Stimulated activated CD8-positive, alpha-beta memory T cell treated with anti-CD3 and anti-CD28 coated beads, Interleukin-15, amount 100 ng/mL, for 24 hours (primary cell): ENCODE measurements at places on chromosomes 2 and 18.
A peak's percentile ranks its signal among the peaks of the same experiment; 100 is the strongest.

GRCh38 chr2:102126660-102127059, 15.9 kb upstream of the IL1R1 start:
- DNase-seq = no peak

- DNase-seq = no peak
Measured at GRCh38 chr2:238338710-238339394, 18.5 kb downstream of the TRAF3IP1 start.

DNA sequence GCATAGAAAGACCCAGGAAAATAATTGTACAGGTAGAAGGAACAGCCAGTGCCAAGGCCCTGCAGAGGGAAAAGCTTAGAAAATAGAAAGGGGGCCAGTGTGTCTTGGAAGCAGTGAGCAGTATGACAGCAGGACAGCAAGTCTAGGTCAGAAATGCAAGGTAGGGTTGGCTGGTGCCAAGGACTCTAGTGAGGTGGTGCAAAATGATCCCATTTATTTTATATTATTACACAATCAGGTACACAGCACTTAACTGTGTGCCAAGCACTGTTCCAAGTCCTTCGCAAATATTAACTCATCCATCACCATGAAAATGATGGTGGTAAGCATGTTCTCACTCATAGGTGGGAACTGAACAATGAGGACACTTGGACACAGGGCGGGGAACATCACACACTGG, 100.0 kb downstream of the AQP4 start:
- no peak for DNase-seq

- no peak for DNase-seq
Measured at GRCh38 chr2:162044586-162044985, 29.4 kb downstream of the DPP4 start.

GRCh38 chr2:214747992-214748391, 61.5 kb downstream of the BARD1 start:
- DNase-seq = no peak

DNA sequence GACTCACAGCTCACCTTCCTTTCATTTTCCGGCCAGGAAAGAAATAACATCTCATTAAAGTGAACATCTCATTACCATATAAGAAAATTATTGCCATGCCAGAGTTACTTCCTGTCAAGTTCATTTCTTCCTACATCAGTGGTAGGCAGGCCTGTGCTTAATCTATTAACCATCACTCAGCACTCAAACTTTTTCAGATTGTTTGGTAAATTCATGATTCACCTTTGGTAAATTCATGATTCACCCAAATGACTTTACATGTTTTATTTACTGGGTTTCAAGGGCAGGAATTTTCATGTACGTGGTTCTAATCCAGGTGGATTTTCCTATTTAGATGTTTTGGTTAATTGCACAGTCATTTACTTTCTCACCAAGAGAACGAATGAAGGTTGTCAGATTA, 116.5 kb downstream of the CSRNP3 start:
- DNase-seq = no peak

GRCh38 chr2:118784860-118785259, 62.6 kb downstream of the EN1 start:
- no peak for DNase-seq

DNA sequence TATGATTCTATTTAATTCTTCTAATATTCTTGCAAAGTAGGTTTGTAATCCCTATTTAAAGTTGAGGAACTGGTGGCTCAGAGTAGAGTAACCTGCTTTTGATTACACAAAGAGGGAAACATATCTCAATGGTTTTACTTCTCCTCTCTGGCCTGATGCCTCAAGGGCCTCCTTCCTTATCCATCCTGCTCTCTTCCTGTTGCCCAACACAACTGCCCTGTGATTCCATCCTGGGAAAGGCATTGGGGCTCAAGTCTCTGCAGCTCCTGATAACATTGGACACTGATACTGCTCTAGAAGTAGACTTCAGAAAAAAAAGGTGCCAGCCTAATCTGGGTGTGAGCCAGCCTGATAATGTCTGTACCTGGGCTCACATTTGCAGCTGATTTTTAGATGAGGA, 75.8 kb downstream of the RDH14 start:
- DNase-seq = no peak

- no peak for DNase-seq
Measured at GRCh38 chr2:210128961-210129360, 42.2 kb downstream of the KANSL1L start.

GRCh38 chr2:197327472-197328098, 17.0 kb upstream of the ANKRD44 start:
- DNase-seq = no peak

- no peak for DNase-seq
Measured at GRCh38 chr2:200209030-200209429, 97.5 kb upstream of the SPATS2L start.

DNA sequence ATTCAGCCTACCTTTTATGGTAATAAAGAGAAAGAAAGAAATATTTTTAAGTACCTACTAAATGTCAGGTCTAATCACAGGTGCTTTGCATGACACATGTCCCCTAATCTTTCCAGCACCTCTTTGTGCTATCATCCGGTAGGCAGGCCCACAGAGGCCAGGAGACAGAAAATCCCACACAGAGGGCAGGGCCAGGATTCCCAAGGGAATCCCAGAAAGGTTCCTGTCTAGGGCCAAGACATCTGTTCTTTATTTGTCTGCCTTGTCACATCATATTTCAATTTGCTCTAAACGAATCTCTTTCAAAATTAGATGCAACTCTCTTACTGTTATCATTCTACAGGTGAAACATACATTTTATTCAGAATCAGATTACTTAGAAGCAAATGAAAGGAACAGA, 676.1 kb upstream of the GYPC start:
- no peak for DNase-seq

GRCh38 chr2:129849559-129850160, 129.8 kb upstream of the RAB6C start:
- DNase-seq = no peak

DNA sequence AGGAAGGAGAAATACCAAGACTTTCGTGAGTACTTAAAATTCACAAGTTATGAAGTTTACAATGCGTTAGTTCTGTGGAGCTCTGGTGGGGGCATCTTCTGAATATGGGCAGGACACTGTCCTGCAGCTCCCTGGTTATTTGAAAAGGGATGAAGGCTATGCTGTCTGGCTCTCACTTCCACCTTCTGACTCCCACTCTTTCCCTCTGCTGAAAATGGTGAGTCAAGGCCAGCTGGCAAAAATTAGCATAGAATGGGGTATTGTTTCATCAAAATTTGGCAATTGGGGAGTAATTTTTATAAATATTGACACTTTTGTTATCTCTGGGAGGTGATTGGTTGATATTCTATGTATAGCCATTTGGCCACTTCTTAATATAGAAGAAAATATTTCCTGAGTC, 177.4 kb downstream of the PARD3B start:
- DNase-seq = no peak

GRCh38 chr2:46329803-46330775, 32.9 kb downstream of the EPAS1 start:
- DNase-seq = no peak

DNA sequence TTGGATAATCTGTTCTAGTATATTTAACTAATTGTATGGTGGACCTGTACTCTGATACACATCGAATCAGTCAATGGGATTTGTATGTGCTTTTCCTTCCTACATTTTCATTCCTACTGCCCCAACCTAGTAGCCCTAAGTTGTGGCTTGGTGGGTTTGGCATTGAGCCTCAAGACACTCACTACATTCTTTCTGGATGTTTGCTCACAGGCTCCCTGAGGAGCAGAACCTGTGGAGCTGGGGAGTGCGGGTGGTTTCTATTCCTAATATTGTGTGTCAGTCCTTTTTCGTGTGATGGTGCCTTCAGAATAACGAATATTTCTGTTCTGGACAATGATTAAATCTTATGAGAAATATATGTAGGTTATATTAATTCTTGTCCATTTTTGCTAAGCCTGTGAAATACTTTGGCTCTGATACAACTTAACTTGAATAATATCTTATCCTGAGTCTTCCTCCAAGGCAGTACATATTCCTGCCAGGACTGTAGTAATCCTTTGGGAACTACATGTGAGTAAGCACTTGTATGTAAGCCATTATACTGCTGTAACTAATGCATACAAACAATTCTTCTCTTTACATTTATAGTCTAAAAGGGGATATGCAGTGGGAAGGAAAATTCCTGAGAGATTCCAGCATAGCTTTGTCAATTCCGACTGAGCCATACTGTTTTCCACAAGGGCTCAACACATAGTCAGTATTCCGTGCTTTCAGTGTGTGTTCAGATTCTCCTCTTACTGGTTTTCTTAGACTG, 150.6 kb downstream of the AGPS start:
- DNase-seq = no peak

DNA sequence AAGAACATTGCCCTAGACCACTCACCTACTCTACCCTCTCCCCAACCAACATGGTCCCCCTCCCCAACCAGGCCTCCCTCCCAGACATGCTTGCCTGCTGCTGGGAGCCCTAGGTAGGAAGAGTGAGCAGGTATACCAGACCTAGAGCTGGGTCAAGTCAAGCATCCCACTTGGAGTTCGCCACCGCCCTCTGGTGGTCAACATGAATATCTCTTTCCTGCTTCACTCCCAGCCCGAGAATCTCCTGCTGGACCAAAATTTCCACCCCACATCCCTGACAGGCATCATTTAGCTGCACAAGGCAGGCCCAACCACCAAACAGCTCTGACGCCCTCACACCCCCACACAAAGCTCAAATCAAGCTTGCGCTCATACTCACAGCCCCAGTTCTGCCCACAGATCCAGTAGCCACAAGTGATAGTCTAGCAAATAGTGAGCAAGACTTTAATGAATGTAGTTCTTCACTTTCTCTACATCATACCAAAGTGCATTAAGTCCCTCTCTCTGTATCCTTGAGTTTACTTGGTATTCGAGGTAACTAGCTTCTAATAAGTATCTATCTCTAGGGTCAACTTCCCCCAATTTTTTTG, 116.0 kb downstream of the TNS1 start:
- DNase-seq = peak; percentile 33

DNA sequence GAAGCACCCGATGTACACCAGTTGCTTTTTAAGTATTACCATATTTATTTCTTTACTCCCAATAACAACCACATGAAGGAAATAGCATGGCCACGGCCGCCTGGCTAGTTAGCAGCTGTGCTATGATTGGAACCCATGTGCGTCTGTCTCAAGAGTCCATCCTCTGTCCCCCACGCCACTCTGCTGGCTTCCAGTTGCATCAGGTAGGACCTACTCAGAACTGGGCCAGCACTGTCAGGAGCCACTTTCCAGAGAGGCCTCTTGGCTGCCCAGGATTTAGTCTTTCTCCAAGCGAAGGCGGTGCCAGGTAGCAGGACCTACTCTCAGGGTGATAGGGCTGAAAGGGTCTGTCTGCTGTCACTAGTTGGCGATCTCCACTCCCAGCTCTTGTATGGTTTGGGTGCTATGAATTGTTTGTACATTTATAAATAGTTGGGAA, 22.1 kb downstream of the ASB18 start:
- DNase-seq = no peak

- no peak for DNase-seq
Measured at GRCh38 chr2:81194581-81194980, 890.0 kb upstream of the LRRTM1 start.

DNA sequence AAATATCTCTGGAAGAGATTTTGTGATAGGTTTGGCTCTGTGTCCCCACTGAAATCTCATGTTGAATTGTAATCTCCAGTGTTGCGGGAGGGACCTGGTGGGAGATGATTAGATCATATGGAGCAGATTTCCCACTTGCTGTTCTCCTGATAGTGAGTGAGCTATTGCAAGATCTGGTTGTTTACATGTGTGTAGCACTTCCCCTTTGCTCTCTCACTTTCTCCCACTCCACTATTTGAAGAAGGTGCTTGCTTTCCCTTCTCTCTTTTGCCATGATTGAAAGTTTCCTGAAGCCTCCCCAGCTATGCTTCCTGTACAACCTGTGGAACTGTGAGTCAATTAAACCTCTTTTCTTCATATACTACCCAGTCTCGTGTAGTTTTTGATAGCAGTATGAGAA, 97.0 kb upstream of the FN1 start:
- no peak for DNase-seq

- DNase-seq = no peak
Measured at GRCh38 chr2:58930537-58930936, 689.4 kb upstream of the FANCL start.

DNA sequence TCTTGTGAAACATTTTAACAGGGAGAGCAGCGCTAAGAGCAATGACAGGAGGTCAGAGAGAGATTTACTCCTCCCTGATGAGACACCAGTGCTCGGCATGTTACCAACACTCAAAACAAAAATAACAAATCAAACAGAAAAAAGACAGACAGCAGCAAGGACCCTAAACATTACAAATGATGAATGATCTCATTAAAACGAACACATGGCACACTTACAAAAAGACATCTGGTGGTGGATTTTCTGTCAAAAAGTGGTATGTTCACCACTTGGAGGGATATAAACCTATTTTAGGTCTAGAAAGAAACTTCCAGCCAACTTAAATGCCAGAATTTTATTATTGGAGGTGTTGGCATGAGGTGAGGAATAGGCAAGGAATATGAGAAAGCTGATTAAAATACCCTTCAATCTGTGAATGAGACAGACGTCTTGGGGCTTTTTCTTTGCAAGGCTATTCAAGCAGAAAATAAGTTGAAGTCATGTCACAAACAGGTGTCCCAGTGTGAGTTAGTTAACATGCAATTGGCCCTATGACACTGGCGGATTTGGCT, 112.8 kb downstream of the PRELID3A start:
- DNase-seq = no peak

DNA sequence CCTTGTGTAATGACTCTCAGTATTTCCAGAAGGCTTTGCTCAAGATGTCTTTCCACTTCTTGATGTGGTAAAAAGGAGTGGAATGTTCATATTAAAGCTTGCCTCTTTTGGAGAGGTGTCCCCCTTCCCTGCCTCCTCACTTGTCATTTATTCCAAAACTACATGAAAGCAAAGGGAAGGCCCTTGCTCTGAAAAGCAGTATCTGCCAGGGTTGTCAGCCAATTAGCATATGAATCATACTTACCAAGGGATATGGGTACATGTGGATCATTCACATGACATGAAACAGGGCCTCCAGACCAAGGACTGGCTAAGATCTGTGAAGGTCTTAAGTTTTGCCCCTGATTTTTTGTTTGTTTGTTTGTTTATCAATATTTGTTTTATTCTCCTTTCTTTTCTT, 31.3 kb downstream of the ANXA4 start:
- no peak for DNase-seq

- no peak for DNase-seq
Measured at GRCh38 chr2:128601298-128602037, 282.8 kb upstream of the HS6ST1 start.

DNA sequence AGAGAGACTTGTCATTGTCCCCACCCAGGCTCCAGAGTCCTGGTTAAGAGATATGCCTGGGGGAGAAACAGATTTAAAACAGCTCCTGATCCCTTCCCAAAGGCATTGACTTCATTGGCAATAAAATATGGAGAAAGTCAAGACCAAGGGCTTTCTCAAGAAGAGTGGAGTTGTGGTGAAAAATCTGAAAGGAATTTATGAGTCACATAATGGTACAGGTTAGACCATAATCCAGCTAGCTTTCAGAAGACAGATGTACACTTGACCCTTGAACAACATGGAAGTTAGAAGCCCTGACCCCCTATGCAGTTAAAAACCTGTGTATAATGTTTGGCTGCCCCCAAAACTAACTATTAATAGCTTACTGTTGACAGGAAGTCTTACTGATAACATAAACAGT, 599.1 kb upstream of the SOX11 start:
- DNase-seq = no peak

GRCh38 chr2:172220121-172220520, 117.4 kb upstream of the DLX2 start:
- DNase-seq = no peak

- DNase-seq = no peak
Measured at GRCh38 chr2:191686066-191686465, 8.1 kb downstream of the NABP1 start.
